Cardiac muscle cell (in vitro differentiated cells and primary cell): ENCODE measurements at places on chromosomes 12 and 14. TPM values are rescaled to one million over a fixed set of nuclear protein-coding genes. Genes with fewer than 3 reads are reported as not detected.

The KRT74 gene
- not detected in 2 replicates for total RNA-seq

The PLEKHD1 gene
- 0.12 and 0.21 TPM in 2 replicates for total RNA-seq

The IFNG gene
- total RNA-seq = not detected in 2 replicates

GRCh38 chr12:3888659-3889058, 15.5 kb upstream of the PARP11 start:
- H3K36me3 ChIP-seq = no peaks in the 10 kb centered on the region
- no peaks in the 10 kb centered on the region for H3K4me1 ChIP-seq
- no peak for DNase-seq
- no peak overlapping the region for H3K4me3 ChIP-seq
- H3K27ac ChIP-seq = no peak overlapping the region
